MCF 10A (cell line): ENCODE measurements at places on chromosomes 11 and 22. TPM values are rescaled to one million over a fixed set of nuclear protein-coding genes. Genes with fewer than 3 reads are reported as not detected.

The OR2AT4 gene
- not detected in 2 replicates for total RNA-seq

The IGHMBP2 gene
- 19.8 and 29.4 TPM in 2 replicates for total RNA-seq

The RASGRP2 gene
- not detected in 2 replicates for total RNA-seq

The GVQW3 gene
- 1.5 and 1.6 TPM in 2 replicates for total RNA-seq

GRCh38 chr11:102111787-102112508 lies 1.7 kb downstream of the YAP1 start:
- peaks cover 26% of the 10 kb centered on the region for H3K36me3 ChIP-seq
- H3K27me3 ChIP-seq = no peaks in the 10 kb centered on the region
- peaks cover 22% of the 10 kb centered on the region for H3K4me1 ChIP-seq
- DNase-seq = peak; percentile 95
- peak overlapping the region; percentile 98 for H3K27ac ChIP-seq

DNA sequence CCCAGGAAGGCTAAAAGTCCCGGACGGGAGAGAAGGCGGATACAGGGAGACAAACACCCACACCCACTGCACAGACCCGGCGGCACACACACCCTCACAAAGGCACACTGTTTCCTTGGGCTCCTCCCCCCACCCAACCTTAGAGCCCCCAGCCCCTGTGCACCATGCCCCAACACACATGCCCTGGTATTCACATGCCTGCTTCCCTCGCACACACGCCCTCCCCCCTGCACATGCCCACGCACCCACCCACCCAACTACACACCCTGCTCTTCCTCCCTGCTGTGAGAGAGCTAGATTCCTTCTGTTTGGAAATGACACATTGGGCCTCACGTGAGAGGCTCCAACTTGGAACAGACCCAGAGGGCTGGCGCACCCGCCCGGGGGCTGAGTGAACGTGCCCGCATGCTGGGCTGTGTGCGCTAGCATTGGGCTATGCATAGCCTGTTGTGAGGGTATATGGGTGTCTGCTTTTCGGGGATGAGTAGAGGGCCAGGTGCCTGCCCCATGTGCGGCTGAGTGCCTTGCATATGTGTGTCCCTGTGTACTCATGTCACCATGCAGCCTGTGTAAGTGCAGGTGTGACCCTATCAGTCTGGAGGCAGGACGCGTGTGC lies 518 bp upstream of the CHRM1 start:
- no peak overlapping the region for H3K27ac ChIP-seq
- peaks cover 17% of the 10 kb centered on the region for H3K4me1 ChIP-seq
- peak overlapping the region; percentile 74 for H3K4me3 ChIP-seq
- no peaks in the 10 kb centered on the region for H3K36me3 ChIP-seq

DNA sequence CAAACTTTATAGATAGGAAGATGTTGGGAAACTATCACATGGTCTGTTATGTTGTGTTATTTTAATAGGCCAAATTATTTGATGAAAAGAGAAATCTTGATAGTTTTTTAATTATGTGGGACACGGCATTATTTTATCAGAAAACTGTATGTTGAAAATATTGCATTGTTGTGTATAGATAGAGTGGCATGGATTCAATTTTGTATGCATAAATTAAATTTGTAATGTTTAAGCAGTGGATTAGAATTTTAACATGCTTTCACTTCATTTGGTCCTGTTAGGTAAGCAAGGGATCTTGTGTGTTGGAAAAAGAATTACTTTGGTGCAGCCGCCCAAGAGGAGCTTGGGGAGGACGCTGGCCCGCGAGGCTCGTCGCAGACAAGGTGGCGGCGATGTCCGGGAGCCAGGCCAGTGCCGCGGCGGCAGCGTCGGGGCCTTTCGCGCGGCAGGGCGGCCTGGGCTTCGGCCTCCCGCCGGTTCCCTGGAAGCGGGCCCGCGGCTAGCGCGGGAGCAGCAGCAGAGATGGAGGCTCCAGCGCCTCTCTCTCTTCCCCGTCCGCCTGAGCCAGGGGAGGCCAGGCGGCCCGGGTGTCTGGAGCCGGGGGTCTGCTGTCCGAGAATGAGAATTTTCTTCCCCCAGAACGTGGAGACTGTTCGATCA lies 82.7 kb downstream of the GGT1 start:
- H3K36me3 ChIP-seq = no peaks in the 10 kb centered on the region
- DNase-seq = no peak
- no peaks in the 10 kb centered on the region for H3K4me1 ChIP-seq
- H3K27me3 ChIP-seq = peaks cover 91% of the 10 kb centered on the region
- H3K4me3 ChIP-seq = no peak overlapping the region

DNA sequence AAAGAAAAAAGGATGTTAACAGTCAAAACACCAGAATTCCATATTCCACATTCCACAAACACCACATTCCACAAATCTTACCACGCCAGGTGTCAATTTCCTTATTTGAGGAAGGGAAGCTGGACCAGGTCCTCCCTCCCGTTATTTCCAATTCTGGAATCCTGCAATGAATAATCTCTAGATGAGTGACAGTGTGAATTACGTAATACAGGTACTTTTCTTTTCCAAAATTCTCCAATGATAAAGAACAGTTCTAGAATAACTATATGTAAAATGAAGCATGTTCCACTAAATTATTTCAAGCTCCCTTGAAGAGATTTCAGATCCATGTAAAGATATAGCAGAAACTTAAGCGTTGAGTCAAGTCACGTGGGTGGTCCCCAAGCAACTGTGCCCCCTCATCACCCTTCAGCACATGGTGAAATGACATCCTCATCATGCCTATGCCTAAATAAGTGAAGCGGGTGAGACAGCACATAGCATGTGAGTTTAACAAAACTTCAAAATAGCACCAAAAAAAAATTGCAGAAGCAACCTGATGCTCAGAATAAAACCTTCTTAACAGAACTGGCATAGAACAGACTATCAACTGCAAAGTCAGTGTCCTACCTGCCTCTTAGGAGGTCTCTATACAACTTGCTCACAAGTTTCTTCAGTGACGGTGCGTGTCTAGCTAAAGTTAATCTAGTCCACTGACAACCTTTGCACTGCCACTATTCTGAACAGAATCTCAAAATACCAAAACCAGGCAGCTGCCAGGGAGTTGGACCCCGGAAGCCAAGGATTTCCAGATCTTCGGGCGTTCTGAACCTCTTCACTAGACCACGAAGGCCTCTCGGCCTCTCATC lies 876 bp downstream of the NFRKB start:
- peak overlapping the region; percentile 70 for H3K27ac ChIP-seq
- H3K36me3 ChIP-seq = peaks cover 39% of the 10 kb centered on the region
- peaks cover 10% of the 10 kb centered on the region for H3K4me1 ChIP-seq
- no peaks in the 10 kb centered on the region for H3K27me3 ChIP-seq
- DNase-seq = peak; percentile 23
- H3K4me3 ChIP-seq = peak overlapping the region; percentile 81

GRCh38 chr11:5992150-5992549 lies 5.4 kb upstream of the OR52L1 start:
- DNase-seq = no peak

DNA sequence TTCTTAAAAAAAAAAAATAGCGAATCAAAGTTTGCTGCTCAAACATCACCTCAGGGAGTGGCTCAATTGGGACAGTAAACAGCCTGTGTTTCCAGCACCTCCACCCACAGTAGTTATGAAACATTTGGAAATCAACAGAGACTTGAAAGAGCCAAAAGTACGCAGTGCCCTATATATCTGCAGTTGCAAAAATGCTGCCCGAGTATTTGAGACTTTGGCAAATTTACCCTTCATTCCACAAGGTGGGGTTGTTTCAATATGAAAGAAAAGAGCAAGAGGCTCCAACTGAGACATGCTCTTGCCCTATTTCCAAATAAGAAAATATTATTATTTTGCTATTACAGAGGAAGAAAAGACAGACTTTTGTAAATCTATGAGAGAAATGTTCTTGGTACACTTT lies 851.1 kb upstream of the RAG2 start:
- DNase-seq = peak; percentile 66
- H3K4me1 ChIP-seq = no peaks in the 10 kb centered on the region
- H3K27ac ChIP-seq = no peak overlapping the region
- no peaks in the 10 kb centered on the region for H3K27me3 ChIP-seq
- H3K36me3 ChIP-seq = no peaks in the 10 kb centered on the region
- no peak overlapping the region for H3K4me3 ChIP-seq

DNA sequence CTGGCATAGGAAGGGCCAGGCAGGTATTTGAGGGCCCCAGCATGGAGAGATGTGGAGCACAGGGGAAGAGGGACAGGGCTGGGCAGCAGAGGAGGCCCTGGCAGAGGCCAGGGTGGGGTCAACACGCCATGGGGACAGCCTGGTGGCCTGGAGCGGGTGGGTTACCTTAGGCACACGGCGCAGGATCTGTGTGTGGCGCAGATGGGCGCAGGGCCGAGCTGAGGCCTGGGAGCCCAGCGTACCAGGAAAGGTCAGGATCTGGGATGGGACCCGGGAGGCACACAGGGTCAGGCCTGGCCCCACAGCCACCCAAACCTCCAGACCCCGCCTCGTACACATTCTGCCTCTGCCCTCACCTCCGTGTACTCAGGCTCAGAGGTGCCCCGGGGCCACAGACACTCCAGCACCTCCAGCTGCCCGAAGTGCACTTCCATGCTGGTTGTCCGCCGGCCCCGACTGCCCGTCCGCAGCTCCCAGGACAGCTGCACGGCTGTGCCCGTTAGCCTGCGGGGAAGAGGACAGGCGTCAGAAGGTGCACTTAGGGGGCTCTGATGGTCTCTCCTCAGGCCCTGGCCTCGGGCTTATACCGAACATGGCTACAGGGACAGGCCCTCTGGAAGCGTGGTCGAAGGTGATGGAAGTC lies 6.4 kb downstream of the ATG2A start:
- no peak overlapping the region for H3K27ac ChIP-seq
- no peaks in the 10 kb centered on the region for H3K4me1 ChIP-seq
- DNase-seq = no peak
- H3K36me3 ChIP-seq = peaks cover 67% of the 10 kb centered on the region

DNA sequence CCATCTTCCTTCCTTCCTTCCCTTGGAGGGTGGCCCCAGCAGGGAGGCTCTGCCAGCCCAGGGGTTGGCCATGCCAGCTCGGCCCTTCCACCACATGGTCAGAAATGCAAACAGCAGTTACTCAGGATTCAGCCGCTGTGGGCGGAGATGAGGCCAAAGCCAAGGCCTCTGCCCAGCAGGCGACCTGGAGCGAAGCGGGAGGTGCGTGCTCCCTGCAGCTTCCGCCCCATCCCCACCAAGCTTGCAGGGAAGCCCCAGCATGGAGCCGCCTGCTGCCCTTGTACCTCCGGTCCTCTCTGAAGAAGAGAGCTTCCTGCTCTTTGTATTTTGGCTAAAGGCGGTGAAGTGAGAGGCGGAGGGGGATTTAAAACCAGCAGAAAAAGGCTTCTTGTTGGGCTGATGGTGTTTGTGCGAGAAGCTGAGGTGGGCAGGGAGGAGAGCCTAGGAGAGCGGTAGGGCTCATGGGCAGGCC lies 50.4 kb downstream of the ANO1 start:
- no peak overlapping the region for H3K27ac ChIP-seq
- H3K4me3 ChIP-seq = no peak overlapping the region
- H3K4me1 ChIP-seq = no peaks in the 10 kb centered on the region
- H3K36me3 ChIP-seq = no peaks in the 10 kb centered on the region
- no peaks in the 10 kb centered on the region for H3K27me3 ChIP-seq

- peaks cover 23% of the 10 kb centered on the region for H3K4me1 ChIP-seq
- H3K36me3 ChIP-seq = no peaks in the 10 kb centered on the region
- no peak for DNase-seq
Observed at GRCh38 chr11:16891964-16892363, 122.2 kb downstream of the PLEKHA7 start.
